Epithelial cell of alveolus of lung (primary cell): ENCODE measurements at places on chromosomes 12 and 14. TPM values are rescaled to one million over a fixed set of nuclear protein-coding genes. Genes with fewer than 3 reads are reported as not detected.

The MYO1H gene
- total RNA-seq, result not detected in 2 replicates

The TAS2R42 gene
- not detected in 2 replicates for total RNA-seq

The CIPC gene
- 7.5 and 19.0 TPM in 2 replicates for total RNA-seq

The DDX24 gene
- total RNA-seq, result 95.9 and 147 TPM in 2 replicates

The RD3L gene
- not detected in 2 replicates for total RNA-seq

The IL26 gene
- total RNA-seq, result not detected in 2 replicates

The RND1 gene
- 3.4 TPM in 1 of 2 replicates, not detected in the other for total RNA-seq

The COX6A1 gene
- total RNA-seq, result 398 and 667 TPM in 2 replicates

The NUDT14 gene
- 3.7 and 7.5 TPM in 2 replicates for total RNA-seq

The LMNTD1 gene
- total RNA-seq, result not detected in 2 replicates

The NGB gene
- total RNA-seq, result not detected in 2 replicates

The HOXC5 gene
- 0.39 TPM in 1 of 2 replicates, not detected in the other for total RNA-seq

The KRT4 gene
- total RNA-seq, result not detected in 2 replicates

The IQSEC3 gene
- 0.08 TPM in 1 of 2 replicates, not detected in the other for total RNA-seq

The GDF11 gene
- total RNA-seq, result 6.5 and 9.7 TPM in 2 replicates

The POP5 gene
- 18.1 and 37.8 TPM in 2 replicates for total RNA-seq

The SLC25A21 gene
- 1.0 TPM in 1 of 2 replicates, not detected in the other for total RNA-seq

The LRRC10 gene
- total RNA-seq, result not detected in 2 replicates

The SYNJ2BP gene
- total RNA-seq, result 11.1 and 23.5 TPM in 2 replicates

The IL31 gene
- total RNA-seq, result not detected in 2 replicates

The CLMN gene
- 1.9 and 2.1 TPM in 2 replicates for total RNA-seq

The IGF1 gene
- 0.13 and 0.40 TPM in 2 replicates for total RNA-seq

The SELPLG gene
- 0.26 and 2.2 TPM in 2 replicates for total RNA-seq

The GLS2 gene
- 0.13 TPM in 1 of 2 replicates, not detected in the other for total RNA-seq

The COQ5 gene
- total RNA-seq, result 30.8 and 44.9 TPM in 2 replicates

The NEDD8 gene
- 189 and 190 TPM in 2 replicates for total RNA-seq

The ABHD4 gene
- 23.1 and 24.8 TPM in 2 replicates for total RNA-seq

The TAS2R50 gene
- total RNA-seq, result 0.13 and 0.16 TPM in 2 replicates

The GARIN6 gene
- not detected in 2 replicates for total RNA-seq

The CCDC184 gene
- 1.8 and 3.7 TPM in 2 replicates for total RNA-seq

The PTCSC3 gene
- not detected in 2 replicates for total RNA-seq

The TEX52 gene
- total RNA-seq, result not detected in 2 replicates

The HCAR2 gene
- total RNA-seq, result not detected in 2 replicates

The GLIPR1L1 gene
- not detected in 2 replicates for total RNA-seq

The ADAMTS20 gene
- 0.24 TPM in 1 of 2 replicates, not detected in the other for total RNA-seq

The AMN gene
- 0.08 TPM in 1 of 2 replicates, not detected in the other for total RNA-seq

The MAPKAPK5 gene
- total RNA-seq, result 25.7 and 43.4 TPM in 2 replicates

The CRIP1 gene
- total RNA-seq, result 9.1 and 20.7 TPM in 2 replicates

The PLA2G1B gene
- total RNA-seq, result not detected in 2 replicates

The ANKS1B gene
- 0.32 TPM in 1 of 2 replicates, not detected in the other for total RNA-seq

The KCNMB4 gene
- 1.4 TPM in 2 replicates for total RNA-seq

The B4GALNT1 gene
- 0.08 and 7.6 TPM in 2 replicates for total RNA-seq

The OSBPL8 gene
- 46.4 and 57.6 TPM in 2 replicates for total RNA-seq

The GPR84 gene
- 0.13 TPM in 1 of 2 replicates, not detected in the other for total RNA-seq

The P2RX7 gene
- total RNA-seq, result 0.26 TPM in 1 of 2 replicates, not detected in the other

The PPP1R1A gene
- not detected in 2 replicates for total RNA-seq

The MYH7 gene
- total RNA-seq, result 0.56 TPM in 1 of 2 replicates, not detected in the other

The TC2N gene
- total RNA-seq, result 0.24 and 0.26 TPM in 2 replicates

The SLC25A47 gene
- 0.48 TPM in 1 of 2 replicates, not detected in the other for total RNA-seq

The SERPINA5 gene
- total RNA-seq, result 0.24 and 0.91 TPM in 2 replicates

The SYNDIG1L gene
- 0.13 and 2.5 TPM in 2 replicates for total RNA-seq

The RNASE8 gene
- total RNA-seq, result not detected in 2 replicates

The BCL2L2 gene
- 12.0 and 18.4 TPM in 2 replicates for total RNA-seq

The PDZRN4 gene
- 0.08 TPM in 1 of 2 replicates, not detected in the other for total RNA-seq

The TUNAR gene
- total RNA-seq, result under 0.01 TPM in 1 of 2 replicates, not detected in the other

The FOXN3 gene
- 35.3 and 49.9 TPM in 2 replicates for total RNA-seq

The DLK1 gene
- 1.7 TPM in 1 of 2 replicates, not detected in the other for total RNA-seq

The TMEM30B gene
- 0.16 and 0.65 TPM in 2 replicates for total RNA-seq

The SERPINA1 gene
- 0.24 and 5.3 TPM in 2 replicates for total RNA-seq
